Tibial artery (tissue), 4 donors: ENCODE measurements at places on chromosomes 3 and 15.

DNA sequence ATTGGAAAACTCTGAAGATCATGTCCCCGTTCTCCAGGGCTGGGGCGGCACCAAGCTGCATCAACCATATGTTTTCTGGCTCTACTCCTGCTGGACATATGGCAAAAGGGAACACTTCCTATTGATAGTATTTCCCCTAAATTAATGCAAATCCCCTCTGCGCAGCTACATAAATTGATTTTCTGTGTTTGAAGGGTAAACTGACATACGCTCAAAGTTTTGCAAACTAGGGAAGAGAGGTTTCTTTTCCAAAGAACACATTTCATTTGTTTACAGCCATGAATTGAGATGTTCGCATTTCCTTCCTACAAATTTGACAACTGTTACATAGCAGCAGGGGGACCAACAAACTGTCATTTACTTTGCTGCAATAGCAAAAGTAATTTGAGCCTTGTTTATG lies 35.9 kb downstream of the CTXND1 start:
- DNase-seq = no peak

GRCh38 chr15:63911160-63911559 lies 77.4 kb upstream of the HERC1 start:
- no peak for DNase-seq

GRCh38 chr15:57614241-57614640 lies 22.5 kb downstream of the MYZAP start:
- DNase-seq = no peak

DNA sequence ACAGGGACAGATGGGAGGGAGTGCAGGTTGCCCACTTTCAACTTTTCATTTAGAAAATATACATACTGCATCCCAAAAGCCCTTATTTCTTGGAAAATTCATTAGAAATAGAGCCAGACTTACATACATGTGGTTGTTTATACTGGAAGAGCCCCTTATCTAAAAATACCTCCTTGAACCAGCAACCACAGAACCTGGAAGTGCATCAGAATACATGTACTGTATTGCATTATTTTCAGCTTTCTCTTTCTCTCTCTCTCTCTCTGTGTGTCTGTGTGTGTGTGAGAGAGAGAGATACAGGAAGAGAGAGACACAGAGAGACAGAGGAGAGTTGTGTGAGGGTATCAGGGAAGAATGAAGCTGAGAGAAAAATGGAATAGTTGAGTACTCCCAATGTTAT lies 29.5 kb upstream of the LSAMP start:
- DNase-seq = no peak

GRCh38 chr3:44516230-44516629 lies 38.8 kb upstream of the ZNF445 start:
- no peak for DNase-seq
